Cerebellum (tissue), 4 donors: ENCODE measurements at places on chromosomes 5 and 9. TPM values are rescaled to one million over a fixed set of nuclear protein-coding genes. Genes with fewer than 3 reads are reported as not detected.

The MCCC2 gene
- 25.0 TPM for total RNA-seq

The NR2F1 gene
- total RNA-seq: 97.7 TPM

The CSF2 gene
- not detected for total RNA-seq

The NAIP gene
- total RNA-seq: 90.8 TPM

The DOLK gene
- 10.1 TPM for total RNA-seq

The PTCH1 gene
- total RNA-seq: 60.2 TPM

The DEPDC1B gene
- total RNA-seq: 14.2 TPM

The BSPRY gene
- 0.18 TPM for total RNA-seq

The SPINK6 gene
- not detected for total RNA-seq

The SHOC1 gene
- not detected for total RNA-seq

The CA9 gene
- not detected for total RNA-seq

The AK8 gene
- 1.3 TPM for total RNA-seq

The PCDHA9 gene
- total RNA-seq: 22.7 TPM

The ELAVL2 gene
- 238 TPM for total RNA-seq

The CARD9 gene
- total RNA-seq: 1.9 TPM

The LHX6 gene
- 1.5 TPM for total RNA-seq

The MORN5 gene
- 1.5 TPM for total RNA-seq

The C5orf34 gene
- 12.3 TPM for total RNA-seq

The CARTPT gene
- total RNA-seq: not detected

The GADD45G gene
- total RNA-seq: 6.9 TPM

The ITK gene
- total RNA-seq: 0.09 TPM

The SLC31A1 gene
- 9.5 TPM for total RNA-seq

The FRRS1L gene
- 108 TPM for total RNA-seq

The PFN3 gene
- total RNA-seq: not detected

The GDNF gene
- not detected for total RNA-seq

The HAVCR1 gene
- 0.36 TPM for total RNA-seq

The ANKRD18A gene
- 7.3 TPM for total RNA-seq

The SPATA31A3 gene
- total RNA-seq: not detected

The OSMR gene
- 6.8 TPM for total RNA-seq

The SLC6A3 gene
- 0.18 TPM for total RNA-seq

The PLCXD3 gene
- 10.6 TPM for total RNA-seq

The OXCT1 gene
- 49.4 TPM for total RNA-seq

The SPRY4 gene
- 13.5 TPM for total RNA-seq

The LCN1 gene
- not detected for total RNA-seq

The MELK gene
- 14.6 TPM for total RNA-seq

The GBA2 gene
- total RNA-seq: 56.0 TPM

The FIBCD1 gene
- total RNA-seq: 4.1 TPM

The FOXI1 gene
- total RNA-seq: not detected

The ABLIM3 gene
- total RNA-seq: 43.3 TPM

The PCDHGA2 gene
- 11.4 TPM for total RNA-seq
